ENCODE measurements at places on chromosomes 7 and 10.

- DNase-seq, result no peak
Observed at GRCh38 chr10:14556285-14556956, 218.3 kb downstream of the FAM107B start.

DNA sequence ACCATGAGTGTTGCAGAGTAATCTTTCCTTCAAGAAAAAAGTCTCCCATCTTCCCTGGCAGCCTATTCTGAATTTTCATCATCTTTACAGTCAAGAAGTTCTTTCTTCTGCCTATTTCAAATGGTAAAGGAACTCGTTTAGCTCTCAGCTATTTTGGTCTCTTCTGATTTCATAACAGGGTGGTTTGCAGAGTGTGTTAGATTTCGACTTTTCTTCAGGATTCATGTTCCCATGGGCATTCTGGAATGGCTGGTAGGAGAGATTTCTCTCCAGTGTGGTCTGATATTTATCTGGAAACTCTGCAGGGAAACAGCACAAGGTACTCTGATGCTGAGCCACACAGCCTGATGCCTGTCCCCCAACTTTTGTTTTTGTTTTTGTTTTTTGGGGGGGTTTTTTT, 111.1 kb upstream of the FAM171A1 start:
- no peak for DNase-seq

GRCh38 chr10:93280699-93281366, 201.3 kb downstream of the MYOF start:
- DNase-seq, result no peak

- no peak for DNase-seq
Observed at GRCh38 chr10:112986544-112987190, 36.6 kb downstream of the TCF7L2 start.

- DNase-seq, result no peak
Observed at GRCh38 chr7:158558816-158559215, 28.8 kb downstream of the PTPRN2 start.

DNA sequence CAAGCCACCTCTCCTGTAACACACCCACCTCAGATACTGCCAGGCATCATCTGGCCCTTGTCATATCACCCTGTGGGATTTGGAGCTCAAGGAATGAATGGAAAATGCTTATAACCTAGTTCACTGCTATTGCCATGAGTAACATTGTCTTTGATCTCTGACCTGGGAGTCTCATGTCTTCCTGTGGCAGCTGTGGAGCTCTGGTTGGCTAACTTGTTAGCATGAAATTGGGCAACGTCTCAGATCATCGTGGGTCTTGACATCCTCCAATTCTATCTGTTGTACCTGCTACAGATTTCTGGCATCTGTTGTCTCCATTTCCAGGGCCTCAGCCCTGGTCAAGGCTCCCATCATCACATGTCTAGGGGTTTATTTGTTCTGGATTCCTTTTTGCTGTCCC, 2.2 kb upstream of the TMEM270 start:
- no peak for DNase-seq
